ENCODE measurements at places on chromosomes 6 and 20.

DNA sequence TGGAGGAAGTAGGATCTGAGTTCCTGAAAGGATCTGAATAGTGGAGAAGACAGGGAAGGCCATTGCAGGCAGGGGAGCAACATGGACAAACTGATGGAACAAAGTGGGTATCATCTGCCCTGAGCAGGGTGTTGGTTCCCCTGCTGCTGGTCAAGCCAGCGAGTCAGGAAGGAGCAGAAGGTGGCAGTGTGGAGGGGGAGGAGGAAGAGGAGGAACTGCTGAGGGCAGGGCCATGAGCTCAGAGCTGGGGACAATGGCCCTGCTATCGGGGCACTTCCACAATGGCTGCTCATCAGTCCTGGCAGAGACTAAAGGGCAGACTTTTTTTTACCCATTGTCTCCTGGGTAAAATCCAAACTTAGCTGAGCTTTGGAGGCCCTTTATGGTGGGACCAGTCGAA is 13.6 kb downstream of the CNBD2 start:
- no peak for DNase-seq

GRCh38 chr6:169008641-169009257 is 244.9 kb downstream of the THBS2 start:
- DNase-seq: no peak

DNA sequence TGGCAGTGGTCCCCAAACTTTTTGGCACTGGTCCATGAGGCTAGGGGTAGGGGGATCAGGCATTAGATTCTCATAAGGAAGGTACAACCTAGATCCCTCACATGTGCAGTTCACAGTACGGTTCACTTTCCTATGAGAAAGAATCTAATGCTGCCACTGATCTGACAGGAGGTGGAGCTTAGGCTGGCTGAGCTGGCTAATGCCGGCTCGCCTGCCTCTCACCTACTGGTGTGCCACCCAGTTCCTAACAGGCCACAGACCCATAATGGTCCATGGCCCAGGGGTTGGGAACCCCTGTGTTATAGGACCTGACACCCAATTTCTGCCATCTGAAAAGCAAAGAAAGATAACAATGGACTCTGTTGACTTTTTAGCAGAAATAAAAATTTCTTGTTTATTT is 199.6 kb downstream of the GMPR start:
- DNase-seq: no peak

GRCh38 chr20:16083639-16084280 is 489.5 kb downstream of the KIF16B start:
- no peak for DNase-seq

GRCh38 chr6:22657352-22657980 is 88.1 kb downstream of the HDGFL1 start:
- DNase-seq: no peak

Data from foreskin fibroblast (primary cell).